Activated CD4-positive, alpha-beta T cell treated with anti-CD3 and anti-CD28 coated beads, Interleukin-2, amount 10 ng/mL, durations not matched to agents 24 days and 14 days (primary cell): ENCODE measurements at places on chromosomes 11 and 22. TPM values are rescaled to one million over a fixed set of nuclear protein-coding genes. Genes with fewer than 3 reads are reported as not detected.

DNA sequence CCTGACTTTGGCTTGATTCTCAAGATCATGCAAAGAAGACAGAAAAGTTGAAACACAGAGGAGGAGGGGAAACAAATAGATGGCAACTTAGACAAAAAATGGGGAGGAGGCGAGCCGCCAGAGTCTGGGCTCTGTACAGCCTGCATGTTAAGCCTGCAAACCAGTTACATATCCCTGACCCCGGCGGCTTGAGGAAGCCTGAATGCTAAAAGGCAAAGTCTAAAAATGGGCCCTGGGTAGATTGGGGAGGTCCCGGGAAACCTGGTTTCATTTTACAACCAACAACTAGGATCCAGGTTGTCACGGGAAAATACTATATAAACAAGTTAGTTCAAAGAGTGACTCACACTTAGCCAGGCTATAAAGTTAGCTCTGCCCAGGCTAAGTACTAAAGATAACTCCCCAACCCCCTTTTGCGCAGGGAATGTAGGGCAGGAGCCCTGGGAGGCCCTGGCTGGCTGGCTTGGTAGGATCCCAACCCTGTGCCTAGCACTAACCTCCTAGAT lies 18.8 kb upstream of the ZBTB16 start:
- H3K27ac ChIP-seq, result no peak overlapping the region
- DNase-seq, result no peak
- peaks cover 19% of the 10 kb centered on the region for H3K27me3 ChIP-seq
- H3K36me3 ChIP-seq, result no peaks in the 10 kb centered on the region
- H3K4me3 ChIP-seq, result no peak overlapping the region

- H3K4me3 ChIP-seq, result no peak overlapping the region
- DNase-seq, result no peak
- H3K27me3 ChIP-seq, result no peaks in the 10 kb centered on the region
- no peak overlapping the region for H3K27ac ChIP-seq
These were observed 174.2 kb downstream of the BUD13 start for GRCh38 chr11:116598556-116598955.

MYO18B gene
- total RNA-seq, result 0.40 and 0.49 TPM in 2 replicates

DNA sequence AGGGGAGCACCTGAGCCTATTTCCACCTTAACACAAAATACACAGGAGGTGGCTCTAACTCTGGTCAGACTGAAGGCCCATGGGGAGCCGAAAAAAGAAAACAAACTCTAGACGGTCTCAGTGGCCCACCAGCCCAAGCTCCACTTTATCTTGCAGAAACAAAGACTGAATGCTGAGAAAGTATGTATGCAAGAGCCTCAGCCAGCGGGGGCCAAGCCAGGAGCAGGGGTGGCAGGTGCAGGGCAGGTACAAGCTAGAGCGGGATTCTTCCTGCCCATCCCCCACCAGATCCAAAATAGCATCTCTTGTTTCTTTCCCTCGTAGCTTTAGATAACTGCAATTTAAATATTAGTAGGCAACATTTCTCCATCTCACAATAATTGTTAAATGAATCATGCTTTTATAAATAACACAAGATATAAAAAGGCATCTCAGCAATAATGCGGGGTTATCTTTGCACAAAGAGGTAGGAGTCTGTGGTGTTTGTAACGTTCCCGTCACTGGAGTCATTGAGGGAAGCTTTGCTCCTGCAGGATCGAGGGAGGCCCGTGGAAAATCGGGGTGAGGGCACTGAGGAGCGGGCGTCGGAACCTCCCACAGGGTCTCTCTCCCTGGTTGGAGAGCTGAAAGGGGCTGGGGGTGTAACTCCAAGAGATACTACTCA lies 418.0 kb downstream of the SHANK2 start:
- no peaks in the 10 kb centered on the region for H3K4me1 ChIP-seq
- H3K27me3 ChIP-seq, result no peaks in the 10 kb centered on the region
- H3K4me3 ChIP-seq, result no peak overlapping the region
- DNase-seq, result no peak
- H3K36me3 ChIP-seq, result no peaks in the 10 kb centered on the region
- H3K27ac ChIP-seq, result no peak overlapping the region

GRCh38 chr11:95337972-95338429 lies 107.0 kb upstream of the SESN3 start:
- no peak overlapping the region for H3K27ac ChIP-seq
- H3K27me3 ChIP-seq, result peaks cover 2% of the 10 kb centered on the region
- no peak for DNase-seq
- no peak overlapping the region for H3K4me3 ChIP-seq

GRCh38 chr22:27349456-27349855 lies 452.1 kb downstream of the MN1 start:
- no peaks in the 10 kb centered on the region for H3K4me1 ChIP-seq
- H3K27ac ChIP-seq, result no peak overlapping the region
- H3K4me3 ChIP-seq, result no peak overlapping the region
- DNase-seq, result no peak
- no peaks in the 10 kb centered on the region for H3K36me3 ChIP-seq

DNA sequence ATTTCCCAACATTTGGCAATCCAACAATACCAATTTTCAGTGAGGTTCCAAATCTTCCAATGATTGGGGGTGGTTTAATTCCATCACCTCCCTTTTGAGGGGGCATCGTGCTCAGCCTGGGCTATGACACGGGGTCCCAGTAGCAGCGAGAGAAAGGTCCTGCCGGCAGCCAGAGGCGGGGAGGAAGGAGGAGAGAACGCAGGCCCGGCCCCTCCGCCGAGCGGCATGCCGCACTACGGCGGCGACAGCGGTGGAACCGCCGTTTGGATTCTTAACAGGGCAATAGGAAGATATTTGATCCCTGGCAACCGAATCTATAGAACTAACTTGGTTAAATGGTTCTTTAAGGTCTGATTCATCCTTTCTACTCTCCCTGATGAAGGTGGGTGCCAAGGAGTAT lies 18.3 kb upstream of the NDUFA6 start:
- no peak overlapping the region for H3K4me3 ChIP-seq
- no peak overlapping the region for H3K27ac ChIP-seq
- no peaks in the 10 kb centered on the region for H3K4me1 ChIP-seq
- H3K27me3 ChIP-seq, result no peaks in the 10 kb centered on the region
- peaks cover 19% of the 10 kb centered on the region for H3K36me3 ChIP-seq

- no peak overlapping the region for H3K27ac ChIP-seq
- no peaks in the 10 kb centered on the region for H3K4me1 ChIP-seq
- no peaks in the 10 kb centered on the region for H3K36me3 ChIP-seq
- DNase-seq, result no peak
- H3K27me3 ChIP-seq, result no peaks in the 10 kb centered on the region
These were observed 334.8 kb downstream of the GUCY1A2 start for GRCh38 chr11:106683435-106683834.
